Endothelial cell (in vitro differentiated cells): ENCODE measurements at places on chromosomes 6 and 20. TPM values are rescaled to one million over a fixed set of nuclear protein-coding genes. Genes with fewer than 3 reads are reported as not detected.
A peak's percentile ranks its signal among the peaks of the same experiment; 100 is the strongest.

DNA sequence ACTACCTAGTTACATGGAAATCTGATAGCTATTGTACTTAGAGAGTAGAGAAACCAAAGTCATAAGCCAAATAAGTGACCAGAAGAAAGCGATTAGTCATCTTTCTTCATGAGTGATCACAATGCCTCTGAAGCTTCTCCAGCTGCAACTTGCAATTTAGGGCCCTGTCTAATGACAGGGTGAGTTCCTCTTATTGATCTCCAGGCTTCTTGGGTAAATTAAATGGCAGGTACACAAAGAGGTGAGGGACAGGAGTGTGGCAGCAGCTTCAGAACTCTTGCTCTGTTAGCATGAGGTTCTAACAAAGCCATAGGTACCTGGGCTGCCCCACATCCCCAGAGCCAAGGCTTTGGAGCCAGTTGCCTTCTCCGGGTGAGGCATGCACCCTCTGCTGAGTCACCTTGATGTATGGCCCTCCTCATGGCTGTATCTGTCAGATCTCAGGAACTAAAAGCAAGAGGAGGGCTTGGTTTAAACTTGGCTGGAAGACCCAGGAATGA is 60.8 kb downstream of the PRDM1 start:
- no peaks in the 10 kb centered on the region for H3K36me3 ChIP-seq
- H3K4me3 ChIP-seq = no peak overlapping the region

DNA sequence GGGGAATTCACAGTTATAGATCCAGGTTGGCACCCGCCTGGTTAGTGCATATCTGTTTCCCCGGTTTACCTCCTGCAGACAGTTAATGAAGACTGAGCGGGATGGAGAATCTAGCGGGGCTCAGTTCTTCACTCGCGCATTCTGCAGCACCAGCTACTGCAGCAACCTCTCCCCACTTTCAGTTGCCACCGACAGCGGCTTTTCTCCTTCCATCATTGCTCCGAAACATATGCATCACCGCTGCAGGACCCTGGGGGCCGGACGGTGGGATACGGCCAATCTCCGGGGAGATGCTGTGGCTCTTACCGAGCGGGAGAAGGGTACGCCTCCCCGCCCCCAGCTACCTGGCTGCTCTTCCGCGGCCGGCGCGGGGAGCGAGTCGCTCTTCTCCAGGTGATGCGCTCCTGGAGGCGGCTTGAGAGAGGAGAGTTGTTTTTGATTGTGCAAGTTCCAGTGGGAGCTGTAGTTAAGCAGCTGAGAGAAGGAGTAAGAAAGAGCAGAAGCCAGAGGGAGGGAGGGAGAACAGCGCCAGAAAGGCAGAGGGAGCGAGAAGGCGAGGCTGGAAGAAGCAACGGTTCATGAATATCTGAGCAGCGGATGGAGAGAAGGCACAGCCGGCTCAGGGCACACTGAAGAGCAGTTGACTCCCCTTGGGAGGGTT is at the start of gene SGK1:
Gene SGK1 (minus strand): TSS at position 642 of the 661 bp plus-strand sequence. CDS start 652 bp downstream, outside the sequence.
- DNase-seq = peak; percentile 9
- H3K27ac ChIP-seq = no peak within 1 kb of the TSS
- H3K4me1 ChIP-seq = peaks cover 2% of the 10 kb centered on the region
- H3K27me3 ChIP-seq = peaks cover 4% of the 10 kb centered on the region
- no peaks in the 10 kb centered on the region for H3K36me3 ChIP-seq
- H3K4me3 ChIP-seq = peak within 1 kb of the TSS; percentile 39

GRCh38 chr20:21982559-21982958 is 277.1 kb downstream of the PAX1 start:
- H3K4me3 ChIP-seq = no peak overlapping the region
- no peak overlapping the region for H3K27ac ChIP-seq
- H3K27me3 ChIP-seq = peaks cover 3% of the 10 kb centered on the region
- no peak for DNase-seq

- H3K4me1 ChIP-seq = peaks cover 6% of the 10 kb centered on the region
- H3K36me3 ChIP-seq = peaks cover 36% of the 10 kb centered on the region
- H3K27me3 ChIP-seq = no peaks in the 10 kb centered on the region
- no peak overlapping the region for H3K27ac ChIP-seq
- H3K4me3 ChIP-seq = peak overlapping the region; percentile 45
Observed at GRCh38 chr6:44442236-44442635, 54.7 kb downstream of the CDC5L start.

- H3K4me3 ChIP-seq = no peak overlapping the region
- peaks cover 4% of the 10 kb centered on the region for H3K4me1 ChIP-seq
- no peak for DNase-seq
- no peak overlapping the region for H3K27ac ChIP-seq
- H3K27me3 ChIP-seq = peaks cover 2% of the 10 kb centered on the region
- no peaks in the 10 kb centered on the region for H3K36me3 ChIP-seq
Observed at GRCh38 chr6:40930045-40930444, 109.0 kb downstream of the UNC5CL start.

The ENPP5 gene
- 4.8 TPM for total RNA-seq

GRCh38 chr6:113050010-113050858 is 703.1 kb downstream of the RFPL4B start:
- peaks cover 3% of the 10 kb centered on the region for H3K27me3 ChIP-seq
- H3K4me1 ChIP-seq = peaks cover 27% of the 10 kb centered on the region
- H3K27ac ChIP-seq = peak overlapping the region; percentile 96
- peak; percentile 18 for DNase-seq
- H3K4me3 ChIP-seq = peak overlapping the region; percentile 2

The ASXL1 gene
- 90.8 TPM for total RNA-seq
